ENCODE measurements at places on chromosomes 2 and 18. TPM values are rescaled to one million over a fixed set of nuclear protein-coding genes. Genes with fewer than 3 reads are reported as not detected.

DNA sequence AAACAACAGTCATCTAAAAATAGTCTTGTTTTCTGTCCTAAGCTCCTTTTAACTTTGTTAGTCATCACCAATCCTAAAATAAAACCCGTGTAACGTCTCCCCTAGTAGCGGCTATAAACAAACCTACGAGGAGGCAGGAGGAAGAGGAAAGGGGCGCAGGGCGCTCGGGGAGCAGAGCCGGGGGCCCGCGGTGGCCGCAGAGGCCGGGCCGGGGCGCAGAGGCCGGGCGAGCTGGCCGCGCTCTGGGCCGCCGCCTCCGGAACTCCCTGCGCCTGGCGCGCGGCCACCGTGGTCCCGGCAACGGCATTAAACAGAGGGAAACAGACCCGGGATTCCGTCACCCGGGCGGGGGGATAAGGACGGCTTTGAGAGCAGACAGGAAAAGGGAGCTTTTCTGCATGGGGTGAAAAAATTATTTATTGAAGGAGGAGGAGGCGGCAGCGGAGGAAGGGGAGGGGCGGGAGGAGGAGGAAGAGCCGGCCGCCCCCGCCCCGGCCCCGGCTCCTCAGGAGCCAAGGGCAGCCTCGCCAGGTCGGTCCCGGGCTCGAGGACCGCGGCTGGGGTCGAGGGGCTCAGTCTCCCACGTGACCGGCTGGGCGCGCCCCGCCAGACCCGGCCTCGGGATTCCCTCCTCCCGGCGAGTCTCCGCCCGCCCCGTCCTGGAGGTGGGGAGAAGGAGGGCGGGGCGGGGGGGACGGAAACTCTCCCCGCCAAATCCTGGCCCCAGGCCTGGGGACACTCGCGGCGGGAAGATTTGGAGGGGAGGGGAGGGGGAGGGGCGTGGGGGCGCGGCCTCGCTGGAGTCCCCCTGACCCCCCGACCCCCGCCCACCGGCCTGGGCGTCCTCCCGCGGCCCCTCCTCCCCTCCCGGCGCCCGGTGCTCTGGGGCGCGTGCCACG, 1.8 kb upstream of the NFATC1 start:
- peak; percentile 75 for DNase-seq

DNA sequence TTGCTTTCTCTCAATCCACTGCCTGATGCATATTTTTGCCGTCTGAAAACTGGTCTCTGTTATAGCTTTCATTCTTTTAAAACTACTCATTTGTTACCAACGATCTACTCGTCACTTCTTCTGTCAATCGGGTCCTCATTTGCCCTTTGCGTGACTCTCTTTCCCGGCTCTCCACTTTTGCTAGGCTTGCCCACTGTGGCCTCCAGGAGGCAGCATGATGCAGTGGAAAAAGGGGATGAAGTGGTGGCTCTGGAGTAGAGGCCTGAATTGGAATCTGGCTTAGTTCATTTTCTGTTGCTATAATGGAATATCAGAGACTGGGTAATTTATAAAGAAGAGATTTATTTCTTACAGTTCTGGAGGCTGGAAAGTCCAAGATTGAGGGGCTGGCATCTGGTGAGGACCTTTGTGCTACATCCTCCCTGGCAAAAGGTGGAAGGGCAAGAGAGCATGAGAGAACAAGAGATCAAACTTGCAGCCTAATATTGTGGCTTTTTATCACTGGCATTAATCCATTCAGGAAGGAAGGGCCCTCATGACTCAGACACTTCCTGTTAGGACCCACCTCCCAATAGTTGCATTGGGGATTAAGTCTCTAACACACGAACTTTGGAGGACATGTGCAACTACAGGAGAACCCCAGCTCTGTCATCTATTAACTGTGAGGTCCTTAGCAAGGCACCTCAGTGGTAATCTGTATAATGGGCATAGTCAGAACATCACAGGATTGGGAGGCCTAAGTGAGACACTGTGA, 15.4 kb downstream of the GDF7 start:
- no peak for DNase-seq

GRCh38 chr18:35369126-35369525, 8.0 kb downstream of the ZNF396 start:
- DNase-seq: no peak

DNA sequence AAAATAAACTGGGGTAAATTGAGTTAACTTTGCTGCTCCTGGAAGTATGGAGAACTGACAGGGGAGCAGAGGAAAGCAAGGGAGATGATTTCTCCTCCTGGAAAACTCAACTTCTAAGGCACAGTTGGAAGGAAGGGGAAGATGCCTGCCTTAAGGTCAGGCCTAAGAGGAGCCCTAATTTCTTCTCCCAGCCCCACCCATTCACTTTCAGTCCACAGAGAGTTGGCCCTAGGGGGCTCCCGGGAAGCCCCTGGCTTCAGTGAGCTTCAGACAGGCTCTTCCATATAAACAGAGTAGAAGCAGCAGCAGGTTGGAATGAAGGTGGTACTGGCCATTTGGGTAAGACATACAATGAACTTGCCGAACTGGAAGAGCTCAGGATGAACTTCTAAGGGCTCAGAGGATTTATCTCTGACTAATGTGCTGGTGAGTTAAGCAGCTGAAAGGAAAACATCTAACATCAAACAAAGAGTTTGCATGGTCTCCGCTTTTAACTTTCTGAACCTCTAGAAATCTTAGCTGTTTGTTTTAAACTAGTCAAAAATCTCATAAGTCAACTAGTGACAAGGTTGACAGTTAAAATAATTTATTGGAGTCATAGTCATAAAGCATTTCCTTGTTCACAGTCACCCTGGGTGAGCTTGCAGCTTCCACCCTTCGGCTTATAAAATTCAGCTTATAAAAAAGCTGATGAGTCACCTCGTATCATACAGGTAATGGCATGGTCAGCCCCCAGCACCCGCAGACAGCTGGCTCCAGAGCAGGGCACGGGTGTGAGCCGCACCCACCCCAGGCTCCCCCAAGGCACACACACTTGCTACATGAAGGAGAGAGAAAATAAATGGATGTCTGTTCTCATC, 9.8 kb downstream of the MALL start:
- no peak for DNase-seq

- no peak for DNase-seq
These were observed 8.1 kb downstream of the COPS7B start for GRCh38 chr2:231794383-231794782.

DNA sequence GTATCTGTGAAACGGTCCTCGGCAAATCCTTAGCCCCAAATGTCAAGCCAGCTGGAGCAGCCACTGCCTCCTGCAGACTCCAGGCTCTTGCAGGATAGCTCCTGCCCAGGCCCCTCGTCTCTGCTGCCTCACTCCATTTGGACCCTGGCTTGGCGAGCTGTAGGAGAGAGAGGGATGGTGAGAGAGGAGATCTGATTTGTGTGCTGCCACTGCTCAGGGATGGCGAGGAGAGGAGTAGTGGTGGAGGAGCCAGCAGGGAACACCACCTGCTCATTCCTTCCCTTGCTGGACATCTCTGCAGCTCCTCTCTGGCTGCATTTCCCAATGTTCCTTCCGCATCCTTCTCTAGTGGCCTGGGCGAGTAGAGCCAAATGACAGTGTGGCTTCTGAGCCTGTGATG, 109.1 kb upstream of the NCK2 start:
- DNase-seq: no peak

GRCh38 chr2:47254464-47254863, 99.4 kb upstream of the STPG4 start:
- no peak for DNase-seq

- DNase-seq: no peak
These were observed 332.6 kb downstream of the RIT2 start for GRCh38 chr18:42782929-42783328.

- peak; percentile 62 for DNase-seq
These were observed 45.9 kb upstream of the FAM117B start for GRCh38 chr2:202588647-202589581.

DNA sequence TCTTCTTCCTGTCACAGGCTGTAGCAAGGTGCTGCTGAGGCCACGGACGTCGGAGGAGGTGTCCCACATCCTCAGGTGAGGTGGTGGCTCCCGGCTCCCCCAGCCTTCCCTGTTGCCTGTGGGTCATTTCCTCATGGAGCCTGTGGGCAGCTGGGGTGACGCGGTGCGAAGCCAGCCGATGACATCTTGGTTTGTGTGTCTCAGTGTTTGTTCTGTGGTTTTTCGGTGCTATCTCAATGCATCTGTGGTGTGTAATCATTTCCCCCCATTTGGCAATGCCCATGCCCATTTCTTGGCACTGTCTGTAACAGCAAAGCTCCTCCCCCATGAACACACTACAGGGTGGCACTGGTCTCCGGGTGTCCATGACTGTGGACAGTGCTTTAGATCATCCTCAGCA, 6.6 kb downstream of the D2HGDH start:
- DNase-seq: no peak

DNA sequence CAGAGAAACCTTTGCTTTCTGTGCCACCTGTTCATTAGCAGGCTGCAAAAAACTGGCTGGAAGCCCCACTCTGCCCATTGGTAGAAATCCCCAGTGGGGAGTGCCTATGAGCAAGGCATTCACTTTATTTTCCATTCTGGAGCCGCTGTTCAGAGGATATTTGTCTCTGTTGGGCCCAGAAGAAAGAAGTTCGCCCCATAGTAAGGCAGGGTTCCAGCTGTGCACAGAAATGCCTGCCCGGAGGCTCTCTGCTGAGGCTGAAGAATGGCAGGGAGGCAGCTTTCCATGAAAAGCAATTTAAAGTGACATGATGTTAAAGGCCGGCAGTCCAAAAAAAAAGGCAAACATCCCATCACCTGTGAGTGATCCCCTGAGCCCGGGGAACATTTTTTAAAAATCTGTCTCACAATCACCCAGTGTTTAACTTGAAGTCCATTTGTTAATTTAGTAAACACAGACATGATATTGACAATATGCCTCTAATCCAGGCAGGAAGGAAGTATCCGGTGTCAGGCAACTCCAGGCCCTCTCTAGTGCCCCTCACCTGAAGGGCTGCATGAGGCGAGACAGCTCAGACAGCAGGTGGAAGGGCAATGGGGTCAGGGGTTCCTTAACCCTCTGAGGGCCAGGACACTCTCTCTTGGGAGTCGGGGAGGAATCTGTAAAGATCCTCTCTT, 265.1 kb upstream of the SIX2 start:
- no peak for DNase-seq

DNA sequence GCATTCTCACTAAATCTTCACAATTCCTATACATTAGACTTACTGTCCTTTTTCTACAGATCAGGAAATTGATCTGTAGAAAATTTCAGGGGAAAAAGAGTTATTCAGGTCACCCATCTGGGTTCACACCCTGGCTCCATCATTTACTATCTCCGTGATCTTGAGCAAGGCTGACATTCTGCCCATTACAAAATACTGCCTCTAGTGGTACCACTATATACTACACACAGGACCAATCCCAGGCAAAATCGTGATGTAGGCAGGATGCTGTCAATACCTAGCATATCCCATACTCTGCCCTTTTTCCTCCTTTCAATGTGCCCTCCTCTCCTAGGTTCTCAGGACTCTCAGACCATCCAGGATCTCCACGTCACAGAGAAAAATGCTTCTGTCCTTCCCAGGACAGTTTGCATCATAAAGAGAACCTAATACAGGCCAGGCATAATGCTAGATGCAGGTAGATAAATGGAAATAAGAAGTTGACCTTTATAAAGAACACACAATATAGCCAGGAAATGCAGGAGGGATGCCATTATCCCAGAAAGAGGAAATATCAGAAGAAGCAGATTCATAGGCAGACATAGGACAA, 101.9 kb downstream of the CDH20 start:
- no peak for DNase-seq

DNA sequence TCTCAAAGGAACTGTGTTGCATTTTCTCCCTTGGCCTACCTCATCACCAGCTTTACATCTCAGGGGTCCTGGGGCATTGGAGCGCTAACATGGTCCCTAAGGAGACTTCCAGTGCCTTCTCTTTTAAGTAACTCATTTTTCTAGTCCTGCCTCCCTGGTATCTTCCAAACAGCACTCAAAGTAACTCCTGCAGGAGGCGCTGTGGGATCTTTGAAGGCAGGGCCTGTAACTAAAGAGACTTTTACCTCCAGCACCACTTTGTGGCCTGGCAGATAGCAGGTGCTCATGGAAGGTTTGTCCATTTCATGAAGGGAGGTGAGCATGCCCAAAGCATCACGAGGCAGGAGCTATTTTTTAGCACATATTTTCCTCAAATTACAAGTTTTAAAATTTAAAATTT, 411.0 kb upstream of the GYPC start:
- DNase-seq: no peak

DNA sequence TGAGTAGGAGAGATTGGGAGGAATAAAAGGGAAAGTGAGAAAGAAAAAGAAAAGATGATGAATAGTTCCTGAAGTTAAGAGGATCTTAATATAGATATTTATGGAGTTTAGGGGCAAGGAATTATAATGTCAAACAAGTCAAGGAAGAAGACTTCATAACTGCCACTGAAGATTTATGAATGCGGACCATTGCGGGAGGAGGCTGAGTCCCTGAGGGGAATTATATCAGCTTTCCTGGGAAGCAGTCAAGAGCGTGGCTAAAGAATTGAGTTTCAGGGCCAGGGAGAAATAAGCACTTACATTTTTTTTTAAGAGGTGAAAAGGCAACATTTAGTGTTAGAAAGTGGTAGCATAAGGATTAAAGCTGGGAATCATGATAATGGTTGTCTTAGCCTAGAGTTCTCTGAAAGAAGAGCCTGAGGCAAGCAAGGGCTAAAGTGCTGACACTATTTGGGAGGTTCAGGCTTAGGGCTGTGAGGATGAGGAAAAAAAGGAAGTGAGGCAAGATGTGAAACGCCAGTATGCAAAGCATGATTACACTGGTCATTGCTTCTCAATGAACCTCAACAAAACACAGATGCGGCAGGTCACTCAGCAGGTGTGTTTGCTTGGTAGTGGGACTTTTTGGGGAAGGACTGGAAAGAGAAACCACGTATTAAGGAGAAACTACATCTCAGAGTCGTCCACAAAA, 217.1 kb downstream of the SLC4A3 start:
- no peak for DNase-seq

GRCh38 chr2:10535703-10536102, 87.6 kb upstream of the ODC1 start:
- no peak for DNase-seq

- DNase-seq: no peak
These were observed 14.9 kb downstream of the RAB6D start for GRCh38 chr2:131349021-131349420.

DUSP19 gene
- 4.9 TPM for polyA plus RNA-seq

RTP5 gene
- polyA plus RNA-seq: 0.06 TPM

FAHD2A gene
- 53.8 TPM for polyA plus RNA-seq

CRACDL gene
- polyA plus RNA-seq: 2.6 TPM

SOWAHC gene
- 19.1 TPM for polyA plus RNA-seq

TNFAIP6 gene
- polyA plus RNA-seq: 0.93 TPM

IL36B gene
- not detected for polyA plus RNA-seq

NTSR2 gene
- polyA plus RNA-seq: not detected

FEV gene
- 0.14 TPM for polyA plus RNA-seq
